ENCODE measurements at places on chromosomes 6 and 20. TPM values are rescaled to one million over a fixed set of nuclear protein-coding genes. Genes with fewer than 3 reads are reported as not detected.

DNA sequence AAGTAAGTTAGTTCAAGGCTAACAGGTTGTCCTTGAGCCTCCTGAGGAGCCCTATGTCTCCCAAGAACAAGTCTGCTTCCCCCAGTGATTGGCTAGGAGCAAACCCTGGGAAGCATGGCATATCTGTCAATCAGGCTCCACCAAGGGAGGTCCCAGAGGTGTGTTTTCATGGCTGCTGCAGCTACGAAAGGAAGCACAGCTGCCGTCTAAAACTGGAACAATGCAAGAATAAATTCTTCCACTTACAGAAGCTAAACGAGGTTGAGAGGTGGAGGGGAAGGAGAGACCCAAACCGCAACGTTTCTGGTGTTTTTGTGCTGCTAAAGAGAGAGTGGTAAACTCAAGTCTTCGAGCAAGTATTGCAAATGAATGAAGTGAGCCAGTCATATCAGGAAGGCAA lies 4.9 kb upstream of the PTGIS start:
- no peaks in the 10 kb centered on the region for H3K27me3 ChIP-seq
- DNase-seq: peak; percentile 35
- no peak overlapping the region for H3K27ac ChIP-seq
- no peak overlapping the region for H3K4me3 ChIP-seq
- H3K4me1 ChIP-seq: peaks cover 7% of the 10 kb centered on the region
- H3K36me3 ChIP-seq: no peaks in the 10 kb centered on the region

Gene FGD2
- not detected for total RNA-seq

GRCh38 chr6:146339716-146340115 lies 203.9 kb upstream of the RAB32 start:
- H3K27me3 ChIP-seq: no peaks in the 10 kb centered on the region
- H3K27ac ChIP-seq: no peak overlapping the region
- DNase-seq: no peak
- H3K4me1 ChIP-seq: no peaks in the 10 kb centered on the region
- H3K4me3 ChIP-seq: no peak overlapping the region

- H3K36me3 ChIP-seq: no peaks in the 10 kb centered on the region
- no peaks in the 10 kb centered on the region for H3K27me3 ChIP-seq
- H3K4me3 ChIP-seq: no peak overlapping the region
These were observed 975 bp upstream of the TFAP2A start for GRCh38 chr6:10415617-10416480.

DNA sequence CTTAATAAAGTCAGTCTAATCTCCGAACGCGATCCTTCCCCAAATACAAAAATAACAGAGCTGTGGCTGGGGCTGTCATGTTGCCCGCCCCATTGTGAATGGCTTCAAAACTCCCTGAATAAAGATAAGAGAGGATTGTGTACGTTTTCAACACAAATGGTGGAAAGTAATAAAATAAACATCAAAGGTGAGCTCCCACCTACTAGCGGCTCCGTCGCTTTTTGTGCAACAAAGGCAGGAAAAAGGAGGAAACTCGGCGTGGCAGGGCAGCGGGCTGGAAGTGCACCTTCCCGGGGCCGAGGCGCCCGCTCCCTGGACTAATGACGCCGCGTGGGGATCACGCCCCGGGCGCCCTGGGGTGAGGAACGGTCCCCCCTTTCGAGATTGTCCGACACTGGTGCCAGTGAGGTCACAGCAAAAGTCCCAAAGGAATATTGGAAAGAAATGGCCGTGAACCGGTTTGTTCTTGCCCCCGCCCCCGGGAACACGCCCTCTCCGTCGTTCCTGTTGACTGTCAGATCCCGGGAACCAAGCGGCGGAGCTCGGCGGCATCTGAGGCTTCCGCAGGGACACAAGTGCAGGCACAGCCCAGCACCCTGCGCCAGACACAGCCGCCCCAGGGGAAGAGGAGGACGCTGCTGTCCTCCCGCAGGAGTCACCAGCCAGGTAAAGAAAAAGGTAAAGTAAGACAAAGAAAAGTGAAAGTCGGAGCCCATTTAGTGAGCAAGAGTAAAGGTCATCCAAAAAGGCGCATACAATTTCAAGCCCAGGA lies 1.1 kb upstream of the FOXQ1 start:
- H3K27ac ChIP-seq: peak overlapping the region; percentile 89
- peak overlapping the region; percentile 94 for H3K4me3 ChIP-seq
- H3K4me1 ChIP-seq: peaks cover 26% of the 10 kb centered on the region
- DNase-seq: peak; percentile 83
- H3K36me3 ChIP-seq: no peaks in the 10 kb centered on the region
- no peaks in the 10 kb centered on the region for H3K27me3 ChIP-seq

- H3K27ac ChIP-seq: no peak overlapping the region
- DNase-seq: no peak
- H3K27me3 ChIP-seq: no peaks in the 10 kb centered on the region
These were observed 154.7 kb upstream of the SGK1 start for GRCh38 chr6:134472661-134473060.

GRCh38 chr6:114762145-114762544 lies 419.3 kb upstream of the HS3ST5 start:
- H3K4me1 ChIP-seq: no peaks in the 10 kb centered on the region
- H3K36me3 ChIP-seq: no peaks in the 10 kb centered on the region
- no peak overlapping the region for H3K4me3 ChIP-seq
- no peaks in the 10 kb centered on the region for H3K27me3 ChIP-seq
- H3K27ac ChIP-seq: no peak overlapping the region

Gene EEF1A2
- total RNA-seq: 32.0 TPM

Gene CTCFL
- total RNA-seq: not detected

Gene ZFP64
- 25.4 TPM for total RNA-seq

Gene NNAT
- not detected for total RNA-seq

GRCh38 chr6:111734068-111735061 lies 128.7 kb upstream of the TRAF3IP2 start:
- no peaks in the 10 kb centered on the region for H3K36me3 ChIP-seq
- DNase-seq: no peak
- no peak overlapping the region for H3K4me3 ChIP-seq
- H3K4me1 ChIP-seq: no peaks in the 10 kb centered on the region
- H3K27ac ChIP-seq: no peak overlapping the region
- no peaks in the 10 kb centered on the region for H3K27me3 ChIP-seq

GRCh38 chr6:45586216-45587171 lies 208.8 kb upstream of the SUPT3H start:
- H3K36me3 ChIP-seq: no peaks in the 10 kb centered on the region
- H3K4me1 ChIP-seq: peaks cover 10% of the 10 kb centered on the region
- H3K4me3 ChIP-seq: no peak overlapping the region

GRCh38 chr6:143241111-143241510 lies 180.4 kb downstream of the AIG1 start:
- no peak for DNase-seq
- no peaks in the 10 kb centered on the region for H3K4me1 ChIP-seq
- no peaks in the 10 kb centered on the region for H3K36me3 ChIP-seq
- no peak overlapping the region for H3K27ac ChIP-seq

DNA sequence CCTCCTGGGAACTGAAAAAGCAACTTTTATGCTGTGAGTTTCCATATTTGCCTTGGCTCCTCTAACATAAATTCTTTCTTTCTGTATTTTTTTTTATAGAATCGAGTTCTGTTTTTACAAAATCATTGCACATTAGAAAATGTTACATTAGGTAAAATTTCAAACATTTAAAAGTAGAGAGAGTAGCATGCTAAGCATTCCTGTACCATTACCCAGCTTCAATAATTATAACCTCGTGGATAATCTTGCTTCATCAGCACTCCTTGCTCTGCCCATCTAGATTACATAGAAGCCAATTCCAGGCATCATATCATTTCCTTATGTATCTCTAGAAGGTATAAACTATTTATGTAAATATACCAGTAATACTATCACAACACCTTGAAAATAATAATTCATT lies 15.4 kb upstream of the FBXO30 start:
- no peak overlapping the region for H3K27ac ChIP-seq
- no peaks in the 10 kb centered on the region for H3K36me3 ChIP-seq
- no peak overlapping the region for H3K4me3 ChIP-seq
- DNase-seq: no peak

Gene CYP24A1
- 3.6 TPM for total RNA-seq

Gene MYLK2
- 0.77 TPM for total RNA-seq

DNA sequence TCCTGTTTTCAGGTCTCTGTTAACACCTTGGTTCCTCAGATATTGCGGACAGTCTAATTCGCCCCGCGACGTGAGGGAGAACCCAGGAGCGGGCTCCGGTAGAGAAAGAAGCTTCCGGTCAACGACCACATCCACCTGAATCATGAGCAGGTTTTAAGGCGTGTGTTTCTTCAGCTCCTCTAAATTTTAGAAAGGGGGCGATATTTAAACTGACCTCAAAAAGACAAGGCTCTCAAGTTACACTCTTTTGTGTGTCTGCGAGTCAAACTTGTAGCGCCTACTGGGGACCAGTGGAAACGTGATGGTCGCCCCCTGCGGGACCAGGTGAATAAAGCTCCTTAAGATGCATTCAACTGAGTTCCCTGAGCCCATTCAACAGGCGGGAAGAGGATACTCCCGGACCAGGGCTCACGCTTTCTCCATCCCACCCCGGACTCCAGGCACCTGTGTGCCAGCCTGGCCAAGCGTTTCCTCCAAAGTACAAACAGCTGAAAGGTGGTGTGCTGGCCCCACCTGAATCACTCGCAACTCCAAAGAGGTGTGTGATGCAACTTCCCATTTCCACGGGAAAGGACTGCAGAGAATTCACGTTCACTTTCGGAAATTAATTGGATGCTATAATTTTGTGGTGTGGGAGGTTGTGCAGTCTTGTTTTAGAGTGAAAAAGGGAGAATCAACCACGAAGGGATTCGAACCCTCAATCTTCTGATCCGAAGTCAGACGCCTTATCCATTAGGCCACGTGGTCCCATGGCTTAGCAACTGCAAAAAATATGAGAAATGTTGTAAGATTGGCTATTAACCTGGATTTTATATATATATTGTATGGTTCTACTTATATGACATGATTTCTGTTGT lies 17.0 kb downstream of the GPX5 start:
- H3K4me3 ChIP-seq: peak overlapping the region; percentile 15
- DNase-seq: peak; percentile 62
- no peaks in the 10 kb centered on the region for H3K36me3 ChIP-seq
- H3K27me3 ChIP-seq: no peaks in the 10 kb centered on the region
- H3K27ac ChIP-seq: peak overlapping the region; percentile 77

GRCh38 chr6:42627044-42627443 lies 63.2 kb downstream of the UBR2 start:
- H3K27me3 ChIP-seq: no peaks in the 10 kb centered on the region
- no peak overlapping the region for H3K4me3 ChIP-seq
- no peak for DNase-seq
- H3K27ac ChIP-seq: peak overlapping the region; percentile 72

DNA sequence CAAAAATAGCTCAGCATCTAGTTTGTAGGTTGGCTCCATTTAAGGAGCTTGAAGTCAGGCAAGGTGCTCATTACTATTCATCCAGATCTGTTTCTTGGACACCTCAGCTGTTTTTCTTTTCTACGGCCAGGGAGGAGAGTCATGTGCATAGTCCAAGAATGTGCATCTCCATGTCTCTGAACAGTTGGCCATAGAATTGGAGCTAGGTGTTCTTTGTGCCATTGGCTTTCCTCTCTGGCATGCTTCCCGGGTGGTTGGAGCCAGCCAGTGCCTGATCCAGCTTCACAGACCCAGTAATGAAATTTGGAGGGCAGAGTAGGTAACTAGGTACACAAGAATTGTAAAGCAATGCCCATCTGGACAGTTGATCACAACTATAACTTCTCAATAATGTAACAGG lies 21.6 kb downstream of the EYA4 start:
- no peak for DNase-seq
- no peak overlapping the region for H3K27ac ChIP-seq
- H3K4me3 ChIP-seq: no peak overlapping the region
- no peaks in the 10 kb centered on the region for H3K36me3 ChIP-seq
- H3K4me1 ChIP-seq: no peaks in the 10 kb centered on the region

DNA sequence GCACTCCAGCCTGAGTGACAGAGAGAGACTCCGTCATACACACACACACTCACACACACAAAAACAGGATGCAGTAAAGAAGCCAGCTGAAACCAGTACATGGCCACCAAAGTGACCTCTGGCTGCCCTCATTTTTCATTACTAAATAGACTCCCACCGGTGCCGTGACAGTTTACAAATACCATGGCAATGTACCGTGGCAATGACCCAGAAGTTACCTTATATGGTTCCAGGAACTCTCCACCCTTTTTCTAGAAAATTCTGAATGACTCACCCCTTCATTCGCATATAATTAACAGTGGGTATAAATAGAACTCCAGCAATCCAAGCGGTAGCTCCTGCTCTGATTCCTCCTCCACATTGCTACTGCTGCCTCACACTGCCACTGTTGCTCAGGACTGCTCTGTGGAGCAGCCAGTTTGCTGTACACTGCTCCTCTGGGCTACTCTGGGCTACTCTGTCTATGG lies 57.7 kb downstream of the SNX5 start:
- no peaks in the 10 kb centered on the region for H3K36me3 ChIP-seq
- H3K27ac ChIP-seq: no peak overlapping the region
- DNase-seq: no peak
- H3K4me1 ChIP-seq: no peaks in the 10 kb centered on the region

Gene FAM209B
- total RNA-seq: not detected

Gene ZC2HC1B
- total RNA-seq: not detected

All from Caco-2 (cell line).